ENCODE measurements at places on chromosomes 16 and 17.
A peak's percentile ranks its signal among the peaks of the same experiment; 100 is the strongest.

DNA sequence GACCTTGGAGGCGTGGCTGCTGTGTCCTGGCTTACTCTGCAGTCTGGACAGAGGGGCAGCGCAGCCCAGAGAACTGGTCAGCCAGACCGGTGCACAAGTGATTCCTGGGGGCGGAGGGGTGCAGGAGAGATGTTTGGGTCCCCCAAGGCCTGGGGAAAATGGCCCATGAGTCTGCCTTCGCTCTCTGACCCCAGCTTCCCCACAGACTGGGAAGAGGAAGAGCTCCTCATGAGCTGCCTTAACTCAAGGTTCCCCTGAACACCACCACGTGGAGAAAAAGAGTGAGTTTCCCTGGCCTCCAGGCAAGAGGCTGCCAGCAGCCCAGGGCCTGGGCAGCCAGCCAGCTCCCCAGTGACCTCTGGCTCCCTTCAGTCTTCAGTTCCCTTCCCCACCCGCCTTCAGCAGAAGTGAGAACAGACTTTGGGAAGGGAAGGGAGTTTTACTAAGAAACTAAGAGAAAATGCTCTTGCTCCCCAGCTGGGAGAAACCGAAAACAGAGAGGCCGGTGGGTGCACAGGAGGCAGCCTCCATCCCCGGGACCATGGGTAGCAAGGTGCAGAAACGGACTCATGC lies 2.0 kb upstream of the C17orf99 start:
- peak; percentile 75 for DNase-seq

GRCh38 chr17:571224-571623 lies 143.4 kb downstream of the VPS53 start:
- DNase-seq = no peak

- no peak for DNase-seq
Measured at GRCh38 chr16:11306997-11307638, 26.0 kb upstream of the PRM1 start.

DNA sequence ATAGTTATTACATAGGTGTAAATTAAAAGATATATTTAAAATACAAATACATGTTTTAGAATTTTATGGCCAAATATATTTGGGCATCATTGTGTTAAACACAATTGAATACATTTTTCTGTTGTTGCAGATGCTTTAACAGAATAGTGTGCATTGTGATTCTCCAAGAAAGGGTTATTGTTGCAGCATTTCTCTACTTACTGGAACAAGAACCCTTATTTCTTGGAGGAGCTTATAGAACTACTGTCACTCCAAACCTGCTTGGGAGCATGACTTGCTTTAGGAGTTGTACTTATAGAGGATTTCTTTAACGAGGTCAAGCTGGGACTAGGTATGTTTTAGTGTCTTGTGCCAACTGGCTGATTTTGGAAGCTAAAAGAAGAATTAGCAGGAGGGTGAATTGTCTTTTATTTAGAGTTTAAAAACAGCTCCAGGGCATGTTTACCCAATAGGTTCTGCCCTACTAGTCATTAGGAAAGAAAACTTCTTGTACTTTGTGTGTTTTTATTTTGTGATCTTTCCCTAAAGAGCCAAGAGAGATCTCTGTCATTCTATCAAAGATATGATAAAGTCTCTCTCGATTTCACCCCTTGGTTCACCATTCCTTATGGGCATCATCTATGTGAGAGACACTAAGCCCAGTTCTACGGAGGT lies 279.8 kb upstream of the SALL1 start:
- no peak for DNase-seq

DNA sequence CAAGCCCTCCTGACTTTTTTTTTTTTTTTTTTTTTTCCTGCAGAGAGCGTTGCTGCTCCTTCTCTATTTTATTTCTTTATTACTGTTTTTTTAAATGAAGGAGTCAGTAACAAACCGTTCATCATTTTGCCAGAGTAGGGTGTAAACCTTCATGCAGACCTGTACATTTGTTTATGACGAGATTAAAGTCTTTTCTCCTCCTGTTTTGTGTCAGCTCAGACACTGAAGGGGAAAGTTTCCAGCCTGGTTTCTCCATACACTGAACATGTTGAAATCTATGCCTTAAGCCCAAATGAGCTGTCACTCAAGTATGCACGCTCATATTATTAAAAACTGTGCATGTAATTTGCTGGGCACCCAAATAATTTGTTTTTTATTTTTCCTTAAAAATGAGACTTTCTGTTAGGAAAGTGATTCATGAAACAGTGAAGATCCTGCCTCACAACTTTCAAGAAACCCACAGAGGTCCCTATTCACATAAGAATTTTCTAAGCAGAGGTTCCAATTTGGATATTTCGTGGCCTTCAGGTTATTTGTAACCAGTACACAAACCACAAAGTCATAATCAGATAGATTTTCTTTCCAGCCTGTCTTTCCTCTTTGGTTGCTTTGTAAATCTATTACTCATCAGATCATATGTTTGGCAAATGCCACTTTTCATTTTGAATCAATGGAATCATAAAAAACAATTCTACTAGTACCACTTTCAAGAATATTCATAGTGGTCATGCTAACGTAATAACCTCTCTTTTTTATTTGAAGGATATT lies 700.3 kb downstream of the MAF start:
- no peak for DNase-seq

- DNase-seq = no peak
Measured at GRCh38 chr17:13182450-13182849, 164.6 kb upstream of the ELAC2 start.

DNA sequence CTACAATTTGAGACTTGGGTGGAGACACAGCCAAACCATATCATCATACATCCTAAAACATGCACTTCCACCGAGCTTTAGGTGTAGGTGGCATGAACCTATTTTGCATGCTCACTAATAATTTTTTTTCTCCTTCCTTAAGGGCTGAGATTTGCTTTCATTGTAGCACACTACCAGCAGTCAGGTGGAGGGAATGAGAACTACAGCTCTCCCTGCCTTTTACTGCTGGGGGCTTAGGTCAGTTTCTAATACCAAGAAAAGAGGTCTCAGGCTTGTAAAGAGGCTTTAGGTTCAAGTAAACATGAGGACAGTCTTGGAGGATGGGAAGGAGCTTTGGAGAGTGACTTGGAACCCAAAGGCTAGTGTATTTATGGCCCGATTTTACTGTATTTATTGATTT lies 22.0 kb downstream of the CFAP20 start:
- no peak for DNase-seq

DNA sequence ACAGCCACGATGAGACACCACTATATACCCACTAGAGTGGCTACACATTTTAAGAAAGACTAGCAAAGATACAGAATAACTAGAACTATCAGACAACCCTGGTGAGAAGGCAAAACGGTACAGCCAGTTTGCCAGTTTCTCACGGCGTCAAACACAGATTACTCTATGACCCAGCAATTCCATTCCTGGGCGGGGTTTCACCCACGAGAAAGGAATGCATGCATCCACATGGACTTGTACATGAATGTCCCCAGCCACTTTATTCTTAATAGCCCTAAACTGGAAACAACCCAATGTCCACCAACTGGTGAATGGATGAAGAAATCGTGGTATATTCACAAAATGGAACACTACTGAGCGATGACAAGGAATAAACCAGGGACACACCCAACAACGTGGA lies 74.5 kb downstream of the MYH10 start:
- DNase-seq = no peak

DNA sequence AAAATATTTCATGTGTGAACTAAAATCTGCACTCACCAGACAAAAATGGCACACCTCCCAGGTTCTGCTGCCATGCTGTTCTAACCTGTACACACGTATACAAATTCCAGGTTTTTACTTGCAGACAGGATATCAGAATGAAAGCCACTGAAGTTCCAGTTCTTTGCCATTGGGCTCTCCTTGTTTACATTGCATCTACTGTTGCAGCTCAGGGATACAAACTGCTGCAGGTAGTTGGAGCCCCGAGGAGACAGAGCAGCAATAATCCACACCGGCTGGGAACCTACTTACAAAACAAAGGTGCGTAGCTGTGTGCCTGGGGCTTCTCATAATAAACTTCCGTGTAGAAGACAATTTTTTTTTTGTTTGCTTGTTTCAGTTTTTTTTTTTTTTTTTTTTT lies 59.6 kb downstream of the HAPSTR1 start:
- no peak for DNase-seq

DNA sequence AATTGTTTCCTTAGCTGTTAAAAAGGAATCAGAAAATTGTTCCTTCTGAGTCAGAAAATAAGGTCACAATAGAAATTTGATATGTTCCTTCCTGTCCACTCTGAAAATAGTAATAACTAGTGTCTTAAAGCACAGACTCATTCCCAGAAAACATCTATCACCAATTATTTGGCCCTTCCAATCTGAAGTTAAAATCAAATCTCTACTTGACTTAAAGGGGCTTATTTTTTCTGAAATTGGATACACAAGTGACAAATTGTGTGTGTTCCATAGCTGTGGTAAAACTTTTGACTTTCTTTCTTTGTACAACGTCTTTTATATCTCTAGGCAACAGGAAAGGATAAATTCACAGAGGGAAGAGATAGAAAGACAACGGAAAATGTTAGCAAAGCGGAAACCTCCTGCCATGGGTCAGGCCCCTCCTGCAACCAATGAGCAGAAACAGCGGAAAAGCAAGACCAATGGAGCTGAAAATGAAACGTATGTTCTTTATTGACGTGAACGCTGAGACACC lies 54.5 kb upstream of the MRC2 start:
- no peak for DNase-seq

DNA sequence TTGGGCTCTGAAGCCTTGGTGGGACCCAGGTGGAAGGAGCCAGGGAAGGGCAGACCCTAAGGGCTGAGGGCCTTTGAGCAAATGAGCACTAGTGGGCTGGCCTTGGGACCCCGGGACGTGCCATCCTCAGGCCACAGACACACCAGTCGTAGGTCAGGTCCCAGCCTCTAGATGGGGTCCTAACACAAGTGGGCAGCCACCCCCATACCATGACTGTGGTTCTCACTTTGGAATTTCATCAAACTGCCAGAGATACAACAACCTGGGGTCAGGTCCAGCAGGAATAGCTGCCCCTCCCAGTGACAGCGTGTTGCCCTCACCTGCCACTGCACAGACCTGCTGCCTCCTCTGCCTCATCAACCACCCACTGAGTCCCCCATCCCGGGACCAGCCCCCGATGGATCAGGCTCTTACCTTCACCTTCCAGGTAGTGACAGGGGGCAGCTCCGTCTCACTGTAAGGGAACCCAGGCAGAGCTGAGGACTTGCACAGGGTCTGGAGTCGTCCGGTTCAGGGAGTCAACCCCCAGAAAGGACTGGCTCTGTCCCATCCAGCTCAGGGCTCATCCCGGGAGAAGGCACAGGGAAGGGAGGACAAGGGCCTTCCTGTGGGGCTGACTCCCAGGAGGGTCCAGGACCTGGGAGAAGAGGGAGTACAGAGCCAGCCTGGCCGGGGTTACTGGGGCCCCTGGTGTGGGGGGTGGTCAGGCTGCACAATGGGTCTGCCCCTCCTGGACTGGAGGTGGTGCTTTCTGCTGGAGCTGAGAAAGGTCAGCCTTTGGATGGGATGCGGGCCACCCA lies 40.0 kb downstream of the LGALS9 start:
- no peak for DNase-seq

DNA sequence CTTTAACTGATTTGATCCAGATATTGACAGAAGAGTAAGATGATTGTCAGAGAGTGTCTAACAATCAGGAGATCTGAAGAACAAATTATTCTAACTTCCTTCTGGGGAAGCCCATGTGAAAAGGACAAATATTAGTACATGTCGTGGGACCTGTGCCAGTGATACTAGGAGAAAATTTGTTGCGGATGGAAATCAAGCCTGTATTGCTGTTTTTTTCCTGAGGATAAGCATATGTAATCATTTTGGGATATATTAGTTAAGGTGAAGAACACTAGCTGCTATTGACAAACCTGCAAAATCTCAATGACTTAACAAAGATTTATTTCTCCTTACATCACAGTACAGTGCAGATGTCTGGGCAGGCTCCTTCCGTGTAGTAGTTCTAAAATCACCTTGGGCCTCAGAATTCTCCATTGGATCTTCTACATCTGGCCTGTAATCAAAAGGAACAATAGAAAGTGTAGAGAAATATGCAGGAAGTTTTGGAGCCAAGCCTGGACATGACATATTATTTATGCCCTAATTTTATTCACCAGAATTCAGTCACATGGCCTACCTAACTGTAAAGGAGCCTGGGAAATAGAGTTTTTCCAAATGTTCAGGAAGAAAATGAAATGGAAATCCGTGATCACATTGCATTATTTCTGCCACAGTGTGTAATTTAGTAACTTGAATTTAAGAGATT lies 58.3 kb downstream of the CYB561 start:
- no peak for DNase-seq

DNA sequence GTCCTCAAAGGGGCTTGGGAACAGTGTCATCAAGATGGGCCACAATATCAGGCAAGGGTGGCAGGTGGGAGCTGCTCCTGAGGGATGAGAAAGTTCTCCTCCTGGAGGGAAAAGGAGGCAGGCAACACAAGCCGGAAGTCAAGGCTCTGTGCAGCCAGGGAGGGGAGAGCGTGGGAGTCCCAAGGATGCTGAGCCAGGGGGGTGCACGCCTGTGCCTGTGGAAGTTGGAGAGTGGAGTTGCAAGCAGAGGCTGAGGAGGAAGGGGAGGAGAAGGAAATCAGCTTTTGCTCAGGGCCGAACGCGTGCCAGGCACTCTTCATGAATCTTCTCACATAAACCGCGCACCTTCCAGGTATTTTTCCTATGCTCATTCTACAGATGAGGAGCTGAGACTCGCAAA lies 7.4 kb upstream of the SLC13A2 start:
- DNase-seq = no peak

GRCh38 chr17:41656249-41657023 lies 32.1 kb upstream of the KRT17 start:
- no peak for DNase-seq

GRCh38 chr16:20673882-20674683 lies 23.4 kb downstream of the ACSM1 start:
- no peak for DNase-seq

- no peak for DNase-seq
Measured at GRCh38 chr17:30095507-30096244, 20.9 kb upstream of the NSRP1 start.
